ENCODE measurements at places on chromosomes 4 and X.
A peak's percentile ranks its signal among the peaks of the same experiment; 100 is the strongest.

- H3K4me3 ChIP-seq, result no peak overlapping the region
- no peaks in the 10 kb centered on the region for H3K4me1 ChIP-seq
- no peaks in the 10 kb centered on the region for H3K27me3 ChIP-seq
- peaks cover 2% of the 10 kb centered on the region for H3K36me3 ChIP-seq
These were observed 56.6 kb upstream of the MXD4 start for GRCh38 chr4:2318476-2318875.

GRCh38 chr4:149521611-149522425 lies 293.8 kb downstream of the IQCM start:
- H3K4me3 ChIP-seq, result no peak overlapping the region
- H3K36me3 ChIP-seq, result no peaks in the 10 kb centered on the region
- no peak overlapping the region for H3K27ac ChIP-seq
- H3K27me3 ChIP-seq, result no peaks in the 10 kb centered on the region
- no peaks in the 10 kb centered on the region for H3K4me1 ChIP-seq

- peaks cover 18% of the 10 kb centered on the region for H3K4me1 ChIP-seq
- no peaks in the 10 kb centered on the region for H3K27me3 ChIP-seq
- peaks cover 7% of the 10 kb centered on the region for H3K36me3 ChIP-seq
- no peak for DNase-seq
- no peak overlapping the region for H3K4me3 ChIP-seq
These were observed 6.4 kb downstream of the FOXP3 start for GRCh38 chrX:49257846-49258748.

- H3K27ac ChIP-seq, result peak overlapping the region; percentile 62
- H3K4me1 ChIP-seq, result peaks cover 47% of the 10 kb centered on the region
- no peak overlapping the region for H3K4me3 ChIP-seq
These were observed 144.5 kb downstream of the SMIM20 start for GRCh38 chr4:26058537-26058936.

- DNase-seq, result no peak
- no peaks in the 10 kb centered on the region for H3K27me3 ChIP-seq
- no peak overlapping the region for H3K27ac ChIP-seq
- no peak overlapping the region for H3K4me3 ChIP-seq
These were observed 136.2 kb downstream of the CFAP299 start for GRCh38 chr4:80471756-80472155.
